T-helper 2 cell treated with Interferon-gamma antibody and Interleukin-4, amounts not matched to agents 5 μg/mL and 100 μg/mL, for 36 hours (primary cell): ENCODE measurements at places on chromosomes 5 and 9.

DNA sequence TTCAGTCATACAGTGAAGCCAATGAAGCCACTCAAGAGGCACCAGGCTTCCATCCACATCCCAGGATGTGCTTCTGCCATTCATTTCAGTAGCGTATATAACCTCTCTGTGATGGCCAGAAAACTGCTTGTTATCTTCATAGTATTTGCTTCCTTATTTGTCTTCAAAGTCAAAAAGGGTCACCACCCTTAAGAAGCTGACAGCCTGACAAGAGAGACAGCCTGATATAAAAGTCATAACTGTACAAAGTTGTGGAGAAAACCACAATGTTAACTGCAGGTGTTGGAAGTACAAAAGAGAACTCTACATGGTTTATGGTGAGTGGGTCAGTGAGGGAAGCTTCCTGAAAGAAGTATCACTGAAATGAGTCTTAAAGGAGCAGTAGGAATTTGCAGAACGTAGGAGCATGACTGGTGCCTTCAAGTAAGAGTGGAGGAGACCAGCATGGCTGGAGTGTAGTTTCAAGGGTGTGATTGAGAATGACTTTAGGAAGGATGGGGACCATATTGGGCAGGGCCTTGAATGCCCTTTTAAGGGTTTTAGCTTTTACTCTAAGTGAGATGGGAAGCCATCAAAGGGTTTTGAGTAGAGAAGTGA lies 33.7 kb downstream of the NIM1K start:
- no peak for DNase-seq

DNA sequence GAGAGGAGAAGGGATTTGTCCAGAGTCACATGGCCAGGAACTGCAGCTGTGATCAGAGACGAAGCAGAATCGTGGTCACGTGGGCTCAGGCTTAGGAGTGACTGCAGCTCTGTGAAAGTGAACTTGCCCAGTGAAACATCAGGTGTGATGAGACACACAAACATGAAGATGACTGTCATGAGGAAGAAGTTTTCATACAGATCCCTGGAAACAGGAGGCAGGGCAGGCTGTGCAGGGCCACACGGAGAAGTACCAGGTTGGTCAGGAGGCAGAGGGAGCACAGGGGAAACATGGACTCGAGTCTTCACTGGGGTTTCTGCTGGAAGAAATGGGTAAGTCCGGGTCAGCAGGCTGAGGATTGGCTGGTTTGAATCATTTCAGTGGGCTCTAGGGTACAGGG lies 64.1 kb downstream of the BARX1 start:
- DNase-seq = no peak

- DNase-seq = no peak
These were observed 531.6 kb upstream of the CLINT1 start for GRCh38 chr5:158390577-158390976.

DNA sequence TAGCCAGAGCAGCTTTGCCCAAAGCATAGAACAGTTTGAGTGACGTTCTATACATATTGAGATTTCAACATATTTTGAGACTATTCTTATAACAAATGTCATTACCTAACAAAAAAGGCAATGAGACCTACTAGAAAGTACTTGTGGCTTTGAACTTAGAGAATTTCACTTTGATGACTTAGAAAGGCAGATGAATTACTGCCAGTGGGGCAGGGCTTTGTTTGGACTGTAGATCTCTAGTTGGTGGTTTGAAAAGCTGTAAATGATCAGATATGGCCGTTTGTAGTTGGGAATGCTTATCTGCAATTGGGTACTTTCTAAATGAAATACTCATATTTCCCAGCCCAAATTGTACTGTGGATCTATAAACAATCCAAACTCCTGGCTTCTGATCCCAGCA lies 28.1 kb downstream of the SOX30 start:
- no peak for DNase-seq

GRCh38 chr5:32233696-32234447 lies 59.8 kb upstream of the GOLPH3 start:
- DNase-seq = no peak

GRCh38 chr5:171451421-171451820 lies 32.0 kb downstream of the FGF18 start:
- DNase-seq = no peak

GRCh38 chr5:65880496-65881072 lies 45.8 kb upstream of the ERBIN start:
- DNase-seq = no peak

DNA sequence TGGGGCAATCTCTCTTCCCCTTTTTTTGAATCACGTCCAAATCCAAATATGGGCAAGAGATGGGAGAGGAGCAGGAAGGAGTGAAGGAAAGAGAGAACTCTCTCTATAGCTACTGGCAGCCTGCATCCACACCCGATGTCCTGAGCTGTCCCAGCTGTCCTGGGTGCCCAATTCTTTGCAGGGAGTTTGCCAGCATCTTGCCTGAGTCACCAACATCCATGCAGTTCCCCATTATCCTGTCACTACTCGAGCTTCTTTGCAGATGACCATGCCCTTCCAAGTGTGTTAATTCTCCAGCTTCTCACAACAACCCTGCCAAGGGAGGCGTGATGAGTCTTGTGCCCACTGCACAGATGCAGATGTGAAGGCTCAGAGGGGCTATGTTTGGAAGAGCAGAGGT lies 127.1 kb downstream of the NSG2 start:
- no peak for DNase-seq

GRCh38 chr5:174827558-174827957 lies 103.2 kb downstream of the MSX2 start:
- DNase-seq = no peak

- DNase-seq = no peak
These were observed 93.8 kb upstream of the IL12B start for GRCh38 chr5:159424123-159424522.

- no peak for DNase-seq
These were observed 247.7 kb downstream of the ENC1 start for GRCh38 chr5:74392711-74393351.

GRCh38 chr9:98602839-98603500 lies 105.8 kb downstream of the GABBR2 start:
- no peak for DNase-seq

DNA sequence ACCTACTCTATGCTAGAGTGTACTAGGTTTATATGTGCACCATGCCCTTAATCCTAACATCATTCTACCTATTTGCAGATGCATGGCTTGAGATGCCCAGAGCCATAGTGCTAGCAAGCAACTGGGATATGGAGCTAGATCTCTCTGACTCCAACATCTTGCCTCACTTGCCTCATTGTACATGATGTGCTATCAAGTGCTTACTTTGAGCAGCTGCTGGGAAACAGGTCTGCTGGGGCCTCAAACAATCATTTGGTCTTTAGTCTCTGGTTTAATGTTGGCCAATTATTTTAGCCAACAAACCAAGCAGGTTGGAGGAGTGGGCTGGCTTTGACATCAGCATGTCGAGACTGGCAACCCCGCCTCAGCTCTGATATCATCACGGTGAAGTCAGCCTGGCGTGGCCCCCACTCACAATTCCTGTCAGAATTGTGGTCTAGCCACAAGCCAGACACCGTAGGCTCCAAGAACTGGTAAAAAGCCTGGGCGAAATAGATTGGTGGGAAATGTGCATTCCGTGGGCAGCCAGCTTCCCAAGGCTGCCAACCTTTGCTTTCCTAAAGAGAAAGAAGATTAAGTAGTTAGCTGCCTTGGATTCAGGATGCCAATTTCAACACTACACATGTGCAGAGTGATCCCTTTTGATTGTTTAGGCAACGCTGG lies 21.1 kb upstream of the GAS1 start:
- DNase-seq = no peak

GRCh38 chr9:91751922-91752321 lies 198.1 kb downstream of the ROR2 start:
- no peak for DNase-seq

GRCh38 chr5:161406880-161407279 lies 139.6 kb downstream of the GABRB2 start:
- no peak for DNase-seq

GRCh38 chr5:43875741-43876140 lies 272.8 kb downstream of the NNT start:
- DNase-seq = no peak

DNA sequence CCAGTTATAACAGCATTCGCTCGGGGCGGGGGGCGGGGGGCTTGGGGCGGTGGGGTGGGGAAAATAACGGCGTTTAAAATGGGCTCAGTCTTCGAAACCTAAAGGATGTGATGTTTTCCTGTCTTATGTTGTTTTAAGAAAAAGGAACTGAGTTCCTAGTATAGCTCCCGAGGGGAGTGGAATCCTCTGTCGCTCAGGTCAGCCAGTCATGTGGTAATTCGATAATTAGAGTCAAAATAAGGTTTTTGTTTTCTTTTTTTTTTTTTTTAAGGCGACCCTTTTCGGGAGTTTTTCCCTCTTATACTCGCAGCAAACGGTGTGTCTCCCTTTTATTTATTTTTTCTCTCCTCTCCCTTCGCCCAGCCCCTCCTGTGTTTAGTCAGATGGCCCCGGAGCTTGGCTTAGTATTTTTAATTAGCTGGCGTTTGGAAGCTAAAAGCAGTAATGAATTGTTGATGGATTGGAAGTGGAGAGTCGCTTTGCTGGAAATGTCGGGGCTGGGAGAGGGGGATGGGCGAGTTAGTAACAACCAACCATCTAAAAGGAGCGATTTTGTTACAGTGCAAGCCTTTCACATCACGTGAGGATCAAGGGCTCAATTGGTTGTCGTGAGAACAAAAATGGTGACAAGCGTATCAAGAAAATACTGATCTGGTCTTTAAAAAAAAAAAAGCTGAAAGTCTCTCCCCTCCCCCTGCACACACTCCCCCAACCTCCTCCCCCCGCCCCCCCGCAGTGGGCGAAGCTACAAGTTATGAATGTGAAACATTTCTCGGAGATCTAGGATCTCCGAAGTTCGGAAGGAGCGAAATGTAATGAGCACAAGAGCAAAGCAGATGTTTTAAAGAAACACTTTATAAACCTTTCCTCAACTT lies 714 bp upstream of the ZNF608 start:
- DNase-seq = no peak

DNA sequence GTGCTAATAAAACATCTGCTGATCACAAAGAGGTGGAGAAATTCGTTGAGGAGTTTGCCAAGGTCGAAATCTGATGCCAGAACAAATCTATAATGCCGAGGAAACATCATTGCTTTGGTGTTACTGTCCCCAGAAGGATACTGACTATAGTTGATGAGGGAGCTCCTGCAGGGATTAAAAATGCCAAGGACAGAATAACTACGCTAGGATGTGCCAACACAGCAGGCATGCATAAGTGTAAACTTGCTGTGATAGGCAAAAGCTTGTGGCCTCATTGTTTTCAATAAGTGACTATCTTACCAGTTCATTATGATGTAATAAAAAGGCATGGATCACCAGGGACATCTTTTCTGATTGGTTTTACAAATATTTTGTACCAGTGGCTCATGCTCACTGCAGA lies 66.8 kb upstream of the ADCY2 start:
- no peak for DNase-seq

GRCh38 chr5:133325864-133326263 lies 274.1 kb downstream of the HSPA4 start:
- no peak for DNase-seq

- DNase-seq = no peak
These were observed 4.5 kb downstream of the EBF1 start for GRCh38 chr5:159095151-159095721.

DNA sequence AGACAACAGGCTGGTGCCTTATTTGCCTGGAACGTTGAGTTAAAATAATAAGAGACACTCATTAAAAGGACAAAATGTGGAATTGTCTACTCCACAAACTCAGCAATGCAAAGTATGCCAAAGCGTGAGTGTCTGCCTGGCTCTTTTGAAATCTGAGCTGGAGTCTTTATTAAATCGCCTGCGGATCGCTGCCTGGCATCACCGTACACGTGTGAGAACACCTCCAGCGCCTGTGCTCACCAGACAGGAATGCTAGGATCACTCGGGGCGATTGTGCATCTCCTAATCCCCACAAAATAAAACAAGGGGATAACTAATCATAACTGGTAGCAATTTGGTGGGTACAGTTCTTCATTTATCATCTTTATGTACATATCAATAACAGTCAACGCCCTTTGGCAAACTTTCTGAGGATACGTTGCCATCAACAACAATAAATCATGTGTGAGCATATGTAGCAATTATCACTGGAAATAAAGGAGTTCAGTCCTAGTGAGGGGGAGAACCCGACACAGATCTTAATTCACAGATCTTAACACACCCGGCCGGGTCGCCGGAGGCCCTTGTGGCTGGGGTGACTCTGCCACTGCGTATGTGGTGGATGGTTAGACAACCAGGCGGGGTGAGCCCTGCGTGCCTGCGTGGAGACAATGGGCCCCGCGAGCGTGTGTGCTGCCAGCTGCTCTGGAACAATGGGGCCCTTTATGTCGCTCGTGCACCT lies 284.9 kb upstream of the IRX1 start:
- DNase-seq = no peak

- DNase-seq = no peak
These were observed 163.0 kb upstream of the PUM3 start for GRCh38 chr9:3006851-3007250.

- DNase-seq = no peak
These were observed 29.9 kb upstream of the NKD2 start for GRCh38 chr5:978693-979092.

DNA sequence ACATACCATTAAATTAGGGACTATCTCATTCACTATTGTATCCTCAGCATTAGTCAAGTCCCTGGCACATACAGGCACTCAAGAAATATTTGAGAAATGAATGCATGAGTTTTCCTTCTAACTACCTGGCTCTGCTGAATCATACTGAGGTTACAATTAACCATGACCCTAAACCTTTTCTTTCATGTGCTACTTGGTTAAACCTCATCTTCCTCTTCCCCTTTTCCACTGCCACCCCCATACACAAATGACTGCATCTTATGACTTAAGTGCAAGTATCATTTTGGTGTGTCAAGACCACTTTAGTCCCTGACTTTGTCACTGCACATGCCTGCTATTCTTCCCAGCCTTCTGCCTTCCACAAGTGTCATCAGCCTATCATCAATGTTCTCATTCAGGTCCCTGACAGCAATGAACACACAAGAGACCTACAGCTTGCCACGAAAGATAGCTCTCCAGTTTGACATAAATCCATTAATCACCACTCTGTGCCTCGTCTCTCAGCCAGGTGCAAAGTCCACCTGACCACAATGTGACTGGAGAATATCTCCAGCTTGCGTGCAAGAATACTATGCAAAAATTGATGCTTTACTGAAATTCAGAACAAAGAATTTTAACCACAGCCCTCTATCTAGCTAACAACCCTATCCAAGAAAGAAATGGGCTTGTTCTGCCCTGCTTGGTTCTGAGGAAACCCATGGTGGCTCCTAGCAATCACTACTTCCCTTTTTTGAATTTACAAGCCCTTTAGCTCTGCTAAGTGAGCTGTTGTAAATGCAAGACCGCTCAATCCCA lies 74.5 kb downstream of the MAPKAP1 start:
- peak; percentile 67 for DNase-seq

- no peak for DNase-seq
These were observed 102.4 kb downstream of the WDR41 start for GRCh38 chr5:77389746-77390145.

GRCh38 chr5:74471875-74472274 lies 168.7 kb downstream of the ENC1 start:
- DNase-seq = no peak

DNA sequence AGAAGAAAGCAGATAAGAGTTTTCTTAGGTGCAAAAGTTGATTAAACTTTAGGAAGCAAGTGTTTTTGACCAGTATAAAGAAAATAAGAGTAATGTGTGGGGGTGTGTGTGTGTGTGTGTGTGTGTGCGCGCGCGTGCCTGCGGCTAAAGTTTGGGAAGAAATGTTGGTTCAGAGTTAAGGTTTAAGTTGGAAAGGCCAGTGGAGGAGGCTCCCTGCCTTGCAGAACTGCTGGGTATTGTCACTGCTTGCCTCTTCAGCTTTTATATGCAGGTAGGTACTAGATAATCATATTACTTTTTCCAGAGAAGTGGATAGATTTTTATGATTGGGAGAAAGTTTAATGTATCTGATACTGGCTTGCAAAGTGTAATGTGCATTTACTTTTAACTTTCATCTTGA lies 2.0 kb downstream of the PIK3R1 start:
- DNase-seq = no peak
